Activated naive CD8-positive, alpha-beta T cell treated with anti-CD3 and anti-CD28 coated beads, Interleukin-2, amount 50 U/mL, for 16 hours (primary cell): ENCODE measurements at places on chromosomes 4 and X.

- DNase-seq, result no peak
These were observed 55.8 kb upstream of the SHOX start for GRCh38 chrX:574830-575229.

- no peak for DNase-seq
These were observed 28.1 kb upstream of the MAN2B2 start for GRCh38 chr4:6546681-6547447.

- no peak for DNase-seq
These were observed 370.1 kb downstream of the PPP3CA start for GRCh38 chr4:100977274-100977673.

DNA sequence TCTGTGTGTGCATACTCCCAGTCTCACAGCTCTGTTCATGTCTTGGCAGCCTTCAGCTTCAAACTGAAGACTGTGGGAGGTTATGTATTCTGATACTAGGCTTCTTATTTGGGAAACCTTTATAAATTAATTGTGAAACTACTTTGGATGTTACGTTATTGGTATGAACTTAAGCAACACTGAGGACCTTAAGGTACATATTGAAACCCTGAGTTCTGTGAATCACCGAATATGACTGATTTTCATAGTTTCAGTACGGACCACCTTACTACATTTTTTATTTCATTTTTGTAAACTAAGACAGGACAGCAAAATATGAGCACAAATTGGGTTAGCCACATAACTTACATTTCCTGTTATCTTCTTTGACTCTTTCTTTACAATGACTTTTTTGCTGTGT lies 498.4 kb downstream of the PDGFC start:
- no peak for DNase-seq

GRCh38 chr4:16642897-16643296 lies 255.5 kb downstream of the LDB2 start:
- no peak for DNase-seq

DNA sequence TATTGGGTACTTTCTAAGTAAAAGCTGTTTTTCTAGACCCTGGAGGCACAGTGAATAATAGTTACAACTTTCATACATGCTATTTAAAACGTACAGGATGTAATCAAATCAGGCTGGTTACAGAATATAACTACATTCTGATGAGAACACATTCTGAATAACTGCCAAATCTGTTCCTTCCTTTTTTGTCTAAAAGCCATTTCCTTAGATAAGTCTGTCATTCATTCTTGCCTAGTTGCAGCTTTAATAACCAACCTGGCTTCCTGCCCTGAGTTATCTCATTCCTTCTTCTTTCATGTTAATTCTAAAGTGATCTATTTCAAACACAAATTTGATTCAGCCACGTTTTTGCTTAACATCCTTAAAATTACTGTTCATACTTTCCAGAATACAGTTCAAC lies 189.7 kb upstream of the ITM2A start:
- no peak for DNase-seq

DNA sequence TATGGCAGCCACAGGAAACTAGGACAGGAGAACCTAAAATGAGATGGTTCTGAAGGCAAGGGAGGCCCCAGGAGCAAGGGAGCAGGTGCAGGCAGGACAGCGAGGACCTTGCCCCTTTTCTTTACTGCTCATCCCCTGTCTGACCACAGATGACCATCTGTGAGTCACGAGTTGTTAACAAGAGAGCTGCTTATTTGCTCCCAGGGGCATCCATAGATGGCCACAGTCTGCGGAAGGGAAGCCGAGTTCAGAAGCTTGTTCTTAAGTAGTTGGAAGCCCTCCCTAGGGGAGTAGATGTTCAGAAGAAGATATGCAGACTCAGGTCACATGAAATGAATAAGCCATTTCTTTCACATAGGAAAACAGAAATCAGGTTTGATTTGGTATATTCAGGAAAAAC lies 69.4 kb downstream of the EVC2 start:
- DNase-seq, result no peak
